ENCODE measurements at places on chromosomes 3 and 15.

GRCh38 chr3:133910422-133910821 is 14.7 kb upstream of the RAB6B start:
- no peak for DNase-seq

GRCh38 chr3:168604767-168605166 is 509.0 kb upstream of the GOLIM4 start:
- DNase-seq = no peak

- no peak for DNase-seq
Observed at GRCh38 chr15:29784413-29784812, 37.9 kb downstream of the TJP1 start.

GRCh38 chr3:72109327-72110259 is 324.6 kb upstream of the PROK2 start:
- no peak for DNase-seq

DNA sequence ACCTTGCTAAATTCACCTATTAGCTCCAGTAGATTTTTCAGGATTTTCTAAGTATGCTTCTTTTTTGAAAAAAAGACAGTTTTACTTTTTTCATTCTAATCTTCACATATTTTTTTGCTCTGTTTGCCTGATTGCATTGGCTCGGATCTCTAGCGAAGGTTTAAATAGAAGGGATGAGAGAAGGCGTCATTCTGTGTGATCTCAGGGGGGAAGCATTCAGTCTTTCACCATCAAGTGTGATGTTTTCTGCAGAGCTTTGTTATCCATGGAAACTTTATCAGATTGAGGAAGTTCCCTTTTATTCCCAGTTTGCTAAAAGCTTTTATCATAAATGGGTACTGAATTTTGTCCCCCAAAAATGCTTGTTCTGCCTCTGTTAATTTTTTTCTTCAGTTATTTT is 120.3 kb downstream of the LRRK1 start:
- DNase-seq = no peak

GRCh38 chr15:58472221-58472620 is 40.4 kb downstream of the LIPC start:
- DNase-seq = no peak

DNA sequence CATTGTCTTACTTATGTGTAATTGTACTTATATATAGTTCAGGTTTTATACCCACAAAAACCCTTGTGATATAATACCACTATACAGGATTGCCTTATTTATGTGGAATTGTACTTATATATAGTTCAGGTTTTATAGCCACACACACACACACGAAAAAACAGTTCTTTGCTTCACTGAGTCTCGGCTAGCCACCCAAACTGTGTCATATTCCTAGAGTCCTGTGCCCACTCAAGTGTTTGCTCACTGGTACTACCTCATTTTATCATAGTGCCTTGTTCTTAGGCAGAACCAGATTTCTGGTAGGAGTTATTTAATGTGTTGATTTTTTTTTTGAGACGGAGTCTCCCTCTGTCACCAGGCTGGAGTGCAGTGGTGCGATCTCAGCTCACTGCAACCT is 12.5 kb downstream of the RASA2 start:
- no peak for DNase-seq

DNA sequence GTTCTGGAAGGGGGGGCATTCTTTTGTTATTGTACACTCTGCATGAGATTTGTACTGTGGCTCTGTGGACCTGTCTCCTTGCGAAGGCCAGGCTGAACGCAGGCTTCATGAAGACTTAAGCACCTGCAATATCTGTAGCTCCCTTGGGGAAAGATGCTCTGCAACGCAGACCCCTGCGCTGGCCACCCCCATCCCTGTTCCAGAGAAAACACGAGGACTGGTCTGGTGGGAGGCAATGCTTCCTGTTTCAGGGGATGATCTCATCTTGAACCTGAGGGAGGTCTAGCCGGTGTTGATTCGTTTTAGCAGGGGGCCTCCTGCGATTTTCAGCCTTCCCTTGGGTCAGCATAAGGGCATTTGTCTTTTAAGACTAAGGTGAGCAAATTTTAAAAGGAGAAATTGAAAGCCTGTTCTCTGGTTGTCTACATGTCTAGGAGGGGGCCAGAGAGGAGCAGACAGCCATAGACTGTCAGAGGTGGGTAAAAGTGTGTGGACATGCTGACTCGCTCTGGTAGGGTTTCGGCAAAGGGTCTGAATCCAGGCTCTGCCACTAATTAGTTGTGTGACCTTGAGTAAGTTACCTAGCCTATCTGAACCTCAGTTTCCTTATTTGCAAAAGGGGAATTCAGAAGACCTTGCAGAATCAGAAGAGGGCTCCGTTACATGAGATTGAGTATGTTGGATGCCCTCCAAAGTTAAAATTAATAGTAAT is 80.9 kb upstream of the RASGRF1 start:
- no peak for DNase-seq

DNA sequence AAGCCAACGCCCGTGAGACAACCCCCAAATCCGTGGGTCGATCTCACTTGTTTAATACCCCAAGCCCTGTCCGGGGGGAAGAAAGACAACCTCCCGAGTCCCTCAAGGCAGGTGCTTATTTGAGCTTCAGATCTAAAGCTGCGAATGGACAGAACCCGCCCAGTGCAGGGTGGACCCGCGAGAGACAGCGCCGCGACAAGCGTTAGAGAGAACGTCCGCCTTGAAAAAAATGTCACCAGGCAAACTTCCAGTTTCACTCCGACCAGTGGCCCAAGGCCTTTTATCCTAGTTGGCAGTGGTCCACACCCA is 740 bp upstream of the OXSR1 start:
- no peak for DNase-seq

Measured in HEK293T (cell line).